ENCODE measurements at places on chromosomes 1 and 21. TPM values are rescaled to one million over a fixed set of nuclear protein-coding genes. Genes with fewer than 3 reads are reported as not detected.

DNA sequence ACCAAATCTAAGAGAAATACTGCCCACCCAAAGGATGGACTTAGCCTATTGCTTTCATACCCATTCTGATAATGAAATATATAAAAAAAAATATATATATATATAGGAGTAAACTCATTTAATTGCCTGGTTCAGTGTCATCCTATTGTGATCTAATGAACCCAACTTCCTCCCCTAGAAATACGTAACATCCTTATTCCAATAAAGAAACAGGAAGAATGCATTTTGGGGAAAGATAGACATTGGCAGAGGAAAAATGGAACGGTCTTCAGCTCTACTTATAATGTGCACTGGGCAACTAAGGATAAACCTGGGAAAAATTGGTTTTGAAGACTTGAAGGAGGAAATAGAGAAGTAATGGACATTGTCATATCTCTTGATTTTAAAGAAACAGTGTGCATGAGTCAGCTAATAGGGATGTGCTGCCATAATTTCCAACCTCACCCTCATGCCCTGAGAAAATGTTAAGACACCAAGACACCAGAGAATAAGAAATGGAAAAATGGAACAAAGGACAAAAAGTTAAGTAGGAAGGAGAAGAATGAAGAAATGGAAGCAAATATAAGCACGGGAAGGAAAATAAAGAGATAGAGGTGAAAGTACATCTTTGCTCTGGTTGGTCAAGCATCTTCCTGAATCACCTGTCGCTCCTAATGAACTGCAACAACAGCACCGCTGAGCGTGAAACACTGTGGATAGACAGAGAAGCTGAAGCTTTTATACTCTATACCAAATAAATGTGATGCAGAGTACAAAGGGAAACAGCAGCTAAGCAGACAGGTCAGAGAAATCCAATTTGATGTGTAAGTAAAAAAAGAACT is 5.4 kb downstream of the UBR4 start:
- H3K27ac ChIP-seq = peak overlapping the region; percentile 65
- no peaks in the 10 kb centered on the region for H3K36me3 ChIP-seq
- DNase-seq = no peak
- peaks cover 58% of the 10 kb centered on the region for H3K4me1 ChIP-seq

GRCh38 chr1:39642796-39643195 is 3.4 kb upstream of the HEYL start:
- DNase-seq = no peak
- H3K27me3 ChIP-seq = no peaks in the 10 kb centered on the region

GRCh38 chr21:16983420-16983819 is 529.4 kb upstream of the CXADR start:
- H3K27ac ChIP-seq = no peak overlapping the region
- no peak overlapping the region for H3K4me3 ChIP-seq
- no peaks in the 10 kb centered on the region for H3K36me3 ChIP-seq
- no peaks in the 10 kb centered on the region for H3K27me3 ChIP-seq

- H3K4me1 ChIP-seq = no peaks in the 10 kb centered on the region
- H3K36me3 ChIP-seq = no peaks in the 10 kb centered on the region
- H3K27ac ChIP-seq = no peak overlapping the region
- H3K4me3 ChIP-seq = no peak overlapping the region
- DNase-seq = no peak
- no peaks in the 10 kb centered on the region for H3K27me3 ChIP-seq
These were observed 479.4 kb downstream of the KCNT2 start for GRCh38 chr1:196128835-196129234.

DNA sequence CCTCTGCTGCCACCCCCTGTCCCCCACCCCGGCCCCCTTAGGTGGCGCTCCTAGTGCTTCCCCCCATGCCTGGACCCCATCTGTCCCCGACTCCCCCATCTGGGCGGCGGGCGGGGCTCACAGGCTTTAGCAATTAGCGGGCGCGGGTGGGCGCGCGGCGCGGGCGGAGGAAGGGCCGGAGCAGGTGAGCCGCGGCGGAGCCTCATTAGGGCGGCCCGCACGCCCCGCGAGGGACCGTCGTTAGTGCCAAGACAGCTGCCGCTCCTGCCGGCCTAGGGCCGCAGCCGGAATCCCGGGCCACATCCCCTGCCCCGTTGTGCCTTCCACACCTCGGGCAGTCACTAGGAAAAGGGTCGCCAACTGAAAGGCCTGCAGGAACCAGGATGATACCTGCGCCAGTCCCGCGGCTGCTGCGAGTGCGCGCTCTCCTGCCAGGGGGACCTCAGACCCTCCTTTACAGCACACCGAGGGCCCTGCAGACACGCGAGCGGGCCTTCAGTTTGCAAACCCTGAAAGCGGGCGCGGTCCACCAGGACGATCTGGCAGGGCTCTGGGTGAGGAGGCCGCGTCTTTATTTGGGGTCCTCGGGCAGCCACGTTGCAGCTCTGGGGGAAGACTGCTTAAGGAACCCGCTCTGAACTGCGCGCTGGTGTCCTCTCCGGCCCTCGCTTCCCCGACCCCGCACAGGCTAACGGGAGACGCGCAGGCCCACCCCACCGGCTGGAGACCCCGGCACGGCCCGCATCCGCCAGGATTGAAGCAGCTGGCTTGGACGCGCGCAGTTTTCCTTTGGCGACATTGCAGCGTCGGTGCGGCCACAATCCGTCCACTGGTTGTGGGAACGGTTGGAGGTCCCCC is 7.6 kb downstream of the OLIG2 start:
- no peak for DNase-seq
- peaks cover 63% of the 10 kb centered on the region for H3K27me3 ChIP-seq
- no peaks in the 10 kb centered on the region for H3K4me1 ChIP-seq
- no peak overlapping the region for H3K27ac ChIP-seq
- H3K36me3 ChIP-seq = no peaks in the 10 kb centered on the region
- no peak overlapping the region for H3K4me3 ChIP-seq

DNA sequence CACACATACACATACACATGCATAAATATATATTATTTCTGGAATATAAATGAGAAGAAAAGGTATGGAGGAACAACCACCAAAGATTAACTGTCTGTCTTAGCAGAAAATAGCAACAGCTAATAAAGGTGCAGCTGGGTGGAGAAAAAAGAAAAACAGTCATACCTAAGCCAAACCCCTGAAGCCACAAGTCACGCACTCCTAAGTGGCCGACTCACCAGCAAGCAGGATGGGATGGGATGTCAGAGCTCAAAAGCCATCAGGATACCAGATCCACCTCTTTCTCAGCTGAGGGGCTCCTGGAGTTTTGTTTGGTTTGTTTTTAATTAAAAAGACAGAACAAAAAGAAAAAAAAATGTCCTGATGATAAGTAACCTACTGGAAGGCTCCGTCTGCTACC is 64.7 kb upstream of the HIVEP3 start:
- H3K27me3 ChIP-seq = no peaks in the 10 kb centered on the region
- no peak overlapping the region for H3K27ac ChIP-seq
- no peak overlapping the region for H3K4me3 ChIP-seq
- no peaks in the 10 kb centered on the region for H3K4me1 ChIP-seq

- H3K36me3 ChIP-seq = no peaks in the 10 kb centered on the region
- DNase-seq = no peak
- no peak overlapping the region for H3K4me3 ChIP-seq
These were observed 42.2 kb upstream of the GOLT1A start for GRCh38 chr1:204255966-204256365.

GRCh38 chr1:1315435-1315954 is 7.1 kb downstream of the PUSL1 start:
- no peaks in the 10 kb centered on the region for H3K27me3 ChIP-seq
- no peak overlapping the region for H3K4me3 ChIP-seq
- no peak for DNase-seq
- H3K36me3 ChIP-seq = peaks cover 7% of the 10 kb centered on the region
- peaks cover 24% of the 10 kb centered on the region for H3K4me1 ChIP-seq

DNA sequence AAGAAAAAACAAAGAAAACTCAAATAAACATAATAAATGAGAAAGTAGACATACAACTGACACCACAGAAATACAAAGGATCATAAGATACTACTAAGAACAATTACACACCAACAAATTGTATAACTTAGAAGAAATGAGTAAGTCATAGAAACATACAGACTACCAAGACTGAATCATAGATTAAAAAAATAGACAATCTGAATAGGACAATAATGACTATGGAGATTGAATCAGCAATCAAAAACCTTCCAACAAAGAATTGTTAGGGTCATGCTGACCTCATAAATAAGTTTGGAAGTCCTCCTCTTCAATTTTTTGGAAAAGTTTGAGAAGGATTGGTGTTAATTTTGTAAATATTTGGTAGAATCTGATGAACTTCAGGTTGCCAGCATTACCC is 159.0 kb downstream of the PTBP2 start:
- no peaks in the 10 kb centered on the region for H3K4me1 ChIP-seq
- H3K36me3 ChIP-seq = no peaks in the 10 kb centered on the region
- H3K27me3 ChIP-seq = no peaks in the 10 kb centered on the region

GRCh38 chr1:32195972-32196823 is 4.2 kb upstream of the CCDC28B start:
- no peaks in the 10 kb centered on the region for H3K27me3 ChIP-seq
- H3K36me3 ChIP-seq = peaks cover 26% of the 10 kb centered on the region
- H3K4me1 ChIP-seq = peaks cover 43% of the 10 kb centered on the region
- H3K27ac ChIP-seq = peak overlapping the region; percentile 94

DNA sequence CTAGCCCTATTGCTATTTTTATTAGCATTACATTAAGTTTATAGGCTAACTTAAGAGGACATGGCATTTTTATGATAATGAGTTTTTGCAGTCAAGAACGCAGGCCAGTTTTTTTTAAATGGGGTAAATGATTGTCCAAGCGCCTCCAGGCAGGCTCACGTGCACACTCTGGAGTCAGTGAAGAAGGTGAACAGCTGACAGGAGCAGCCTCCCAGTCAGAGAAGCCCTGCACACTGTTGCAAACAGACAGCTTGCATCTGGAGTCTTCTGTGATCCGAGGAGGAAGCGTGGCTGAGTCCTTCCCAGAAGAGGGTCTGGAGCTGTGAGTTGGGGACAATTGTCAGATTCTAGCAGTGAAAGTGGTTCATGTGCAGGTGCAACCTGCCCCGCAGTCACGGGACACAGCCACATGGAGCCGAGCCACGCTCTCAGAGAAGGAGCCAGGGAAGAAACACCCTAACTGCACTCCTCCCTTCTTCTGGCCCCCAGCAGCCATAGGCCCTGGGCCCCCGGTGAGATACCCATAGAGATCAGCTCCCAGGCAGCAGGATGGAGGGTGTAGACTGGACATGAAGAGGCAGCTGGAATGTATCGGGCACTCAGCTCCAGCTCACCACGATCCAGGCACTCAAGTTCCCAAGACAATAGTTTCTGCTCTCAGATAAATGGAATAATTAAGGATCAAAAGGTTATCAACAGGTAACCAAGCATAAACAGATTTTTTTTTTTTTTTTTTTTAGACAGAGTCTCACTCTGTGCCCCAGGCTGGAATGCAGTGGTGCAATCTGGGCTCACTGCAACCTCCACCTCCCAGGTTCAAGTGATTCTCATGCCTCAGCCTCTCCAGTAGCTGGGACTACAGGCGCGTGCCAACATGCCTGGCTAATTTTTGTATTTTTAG is 26.4 kb downstream of the CAPN2 start:
- H3K4me1 ChIP-seq = peaks cover 35% of the 10 kb centered on the region
- H3K27me3 ChIP-seq = no peaks in the 10 kb centered on the region
- no peaks in the 10 kb centered on the region for H3K36me3 ChIP-seq
- H3K27ac ChIP-seq = peak overlapping the region; percentile 78

DNA sequence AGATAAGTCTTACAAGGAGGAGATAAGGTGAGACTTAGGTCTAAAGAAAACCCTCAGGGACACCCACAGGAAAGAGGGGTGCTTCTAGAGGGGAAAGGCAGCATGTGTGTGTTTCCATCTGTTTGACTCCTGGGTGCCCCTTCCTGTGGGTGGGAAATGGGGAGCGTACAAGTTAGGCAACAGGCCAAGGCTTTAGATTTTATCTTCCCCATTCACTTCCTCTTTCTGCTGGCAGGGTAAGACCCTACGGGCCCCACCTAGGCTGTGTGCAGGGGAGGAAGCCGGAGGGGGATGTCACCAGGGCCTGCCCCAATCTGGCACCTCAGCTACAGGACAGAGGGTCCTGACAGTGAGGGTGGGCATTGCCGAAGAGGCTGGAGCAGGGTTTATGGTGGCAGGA is 2.5 kb upstream of the OLIG1 start:
- H3K4me3 ChIP-seq = no peak overlapping the region
- no peaks in the 10 kb centered on the region for H3K27me3 ChIP-seq
- peaks cover 14% of the 10 kb centered on the region for H3K4me1 ChIP-seq
- H3K36me3 ChIP-seq = no peaks in the 10 kb centered on the region
- DNase-seq = no peak

GRCh38 chr1:201288765-201289164 is 5.5 kb downstream of the PKP1 start:
- no peak overlapping the region for H3K4me3 ChIP-seq
- no peaks in the 10 kb centered on the region for H3K4me1 ChIP-seq
- no peaks in the 10 kb centered on the region for H3K27me3 ChIP-seq
- H3K36me3 ChIP-seq = no peaks in the 10 kb centered on the region
- DNase-seq = no peak

DNA sequence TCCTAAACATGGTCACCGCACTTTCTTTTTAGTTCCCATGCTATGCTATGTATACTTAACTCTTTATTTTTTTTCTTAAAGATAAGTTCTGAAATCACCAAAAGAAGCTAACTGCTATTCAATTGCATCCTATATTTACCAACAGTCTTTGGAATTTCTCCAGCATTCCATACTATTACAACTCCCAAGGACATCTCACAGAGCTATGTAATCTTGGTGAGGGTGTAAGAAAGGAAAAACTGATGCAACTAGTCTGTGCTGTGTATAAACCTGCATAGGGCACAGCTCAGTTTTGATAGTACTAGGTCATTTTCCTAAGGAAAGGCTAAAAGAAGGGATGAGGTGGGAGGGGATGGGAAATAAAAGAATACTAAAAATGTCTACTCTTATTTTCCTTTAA is 78.0 kb downstream of the PTPN14 start:
- H3K27ac ChIP-seq = no peak overlapping the region
- DNase-seq = no peak
- H3K4me3 ChIP-seq = no peak overlapping the region
- no peaks in the 10 kb centered on the region for H3K27me3 ChIP-seq

- no peaks in the 10 kb centered on the region for H3K4me1 ChIP-seq
- H3K27ac ChIP-seq = no peak overlapping the region
- DNase-seq = no peak
- no peak overlapping the region for H3K4me3 ChIP-seq
- H3K36me3 ChIP-seq = no peaks in the 10 kb centered on the region
These were observed 85.2 kb downstream of the UCHL5 start for GRCh38 chr1:192973988-192974387.

- H3K4me1 ChIP-seq = no peaks in the 10 kb centered on the region
- DNase-seq = no peak
- H3K36me3 ChIP-seq = no peaks in the 10 kb centered on the region
- peaks cover 8% of the 10 kb centered on the region for H3K27me3 ChIP-seq
- no peak overlapping the region for H3K27ac ChIP-seq
These were observed 157.4 kb downstream of the ACTL8 start for GRCh38 chr1:17912491-17912890.

- H3K27ac ChIP-seq = no peak overlapping the region
- H3K4me3 ChIP-seq = no peak overlapping the region
- H3K4me1 ChIP-seq = no peaks in the 10 kb centered on the region
- no peak for DNase-seq
- H3K27me3 ChIP-seq = no peaks in the 10 kb centered on the region
These were observed 10.2 kb downstream of the BMP8A start for GRCh38 chr1:39501666-39502065.

- H3K27ac ChIP-seq = no peak overlapping the region
- H3K36me3 ChIP-seq = no peaks in the 10 kb centered on the region
- H3K4me1 ChIP-seq = peaks cover 15% of the 10 kb centered on the region
- no peaks in the 10 kb centered on the region for H3K27me3 ChIP-seq
These were observed 25.5 kb downstream of the SPRTN start for GRCh38 chr1:231363624-231364023.

Gene SCNM1
- 72.3 TPM for polyA plus RNA-seq

Gene BSND
- not detected for polyA plus RNA-seq

Gene C1orf141
- not detected for polyA plus RNA-seq

Gene AP4B1
- 8.8 TPM for polyA plus RNA-seq

Gene DENND2C
- 1.4 TPM for polyA plus RNA-seq

Gene AGBL4
- polyA plus RNA-seq = 0.05 TPM

Gene KRTAP19-1
- polyA plus RNA-seq = not detected

Gene PDZK1IP1
- 1.4 TPM for polyA plus RNA-seq

Gene PTPN7
- 0.17 TPM for polyA plus RNA-seq

Gene KCNJ10
- polyA plus RNA-seq = not detected

Gene SLC1A7
- 0.59 TPM for polyA plus RNA-seq

Gene KCTD3
- 7.6 TPM for polyA plus RNA-seq

Measured in psoas muscle (tissue), 8 donors.